ENCODE measurements at places on chromosomes 5 and 9.

DNA sequence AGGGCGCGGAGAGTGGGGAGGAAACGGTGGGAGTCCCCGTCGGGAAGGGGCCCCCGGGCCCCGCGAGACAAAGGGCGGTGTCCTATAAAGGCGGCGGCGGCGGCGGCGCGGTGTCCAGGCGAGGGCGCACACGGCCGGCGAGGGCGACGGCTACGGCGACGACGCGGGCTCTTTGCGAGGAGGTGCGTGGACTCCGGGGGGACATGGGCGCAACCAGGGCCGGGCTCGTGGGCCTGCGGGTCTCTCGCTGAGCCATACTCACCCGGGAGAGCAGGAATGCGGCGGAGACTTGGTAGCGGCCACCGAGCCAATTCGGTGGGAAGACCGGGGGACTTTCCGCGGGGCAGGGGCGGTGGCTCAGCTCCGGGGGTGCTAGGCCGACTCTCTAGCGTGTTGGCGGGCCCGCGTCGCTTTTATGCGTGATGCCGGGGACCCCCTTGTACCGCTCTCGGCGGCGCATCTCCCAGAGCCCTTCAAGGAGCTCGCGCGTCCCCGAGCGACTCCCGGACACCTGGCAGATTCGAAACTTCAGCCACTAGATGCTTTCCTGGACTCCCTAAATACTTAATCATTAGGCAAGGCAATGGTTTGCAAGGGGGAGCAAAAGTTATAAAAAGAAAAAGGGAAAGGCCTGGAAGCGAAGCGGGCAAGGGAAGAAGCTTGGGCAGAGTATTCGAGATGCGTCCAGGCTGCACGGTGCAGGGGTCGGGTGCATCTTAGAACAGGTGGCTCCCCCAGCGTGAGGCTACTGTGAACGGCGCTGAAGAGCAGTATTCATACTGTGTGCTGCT, 5.9 kb upstream of the TAL2 start:
- DNase-seq, result peak; percentile 50

- no peak for DNase-seq
Measured at GRCh38 chr5:117624201-117624600, 1049.6 kb upstream of the SEMA6A start.

DNA sequence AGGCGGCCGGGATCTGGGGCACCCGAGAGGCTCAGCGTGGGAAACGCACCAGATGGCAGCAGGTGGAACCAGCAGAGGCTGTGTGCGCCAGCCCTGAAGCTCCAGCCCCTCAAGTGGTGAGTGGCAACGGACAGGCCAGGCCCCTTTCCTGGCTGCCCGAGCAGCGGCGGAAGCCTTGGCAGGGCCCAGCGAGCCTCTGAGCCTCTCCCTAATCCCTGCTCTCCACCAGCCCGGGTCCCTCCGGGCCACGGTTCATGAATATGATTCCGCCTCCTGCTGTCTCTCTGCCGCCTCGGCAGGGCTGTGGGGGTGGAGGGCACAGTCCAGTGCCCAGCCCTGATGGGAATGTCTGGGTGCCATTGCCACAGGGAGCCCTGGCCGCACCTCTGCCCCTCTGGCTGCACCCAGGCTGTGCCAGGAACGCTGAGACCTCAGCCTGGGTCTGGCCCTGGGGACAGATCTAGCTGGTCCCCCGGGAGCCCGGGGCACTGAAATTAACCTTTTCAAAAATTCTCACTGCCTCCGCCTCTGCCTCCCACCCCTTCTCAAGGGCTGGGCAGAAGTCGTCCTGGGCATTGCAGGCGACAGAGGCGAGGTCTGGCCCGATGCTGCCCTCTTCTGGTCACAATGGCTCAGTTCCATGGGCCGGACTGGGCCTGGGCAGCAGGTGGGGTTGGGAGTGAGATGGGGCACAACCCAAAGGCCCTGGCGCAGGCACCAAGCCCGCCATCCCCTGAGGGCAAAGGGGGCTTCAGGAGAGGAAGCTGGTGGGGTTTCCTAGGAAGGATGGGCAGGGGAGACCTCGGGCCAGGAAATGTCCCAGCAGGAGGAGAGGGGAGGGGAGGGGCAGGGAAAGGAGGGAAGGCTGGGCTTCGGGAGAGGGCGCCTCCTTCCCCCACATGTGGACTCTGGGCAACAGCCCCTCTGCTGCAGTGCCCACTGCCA, 20.3 kb downstream of the CCDC187 start:
- peak; percentile 88 for DNase-seq

- DNase-seq, result no peak
Measured at GRCh38 chr5:116504593-116505166, 69.9 kb downstream of the SEMA6A start.

DNA sequence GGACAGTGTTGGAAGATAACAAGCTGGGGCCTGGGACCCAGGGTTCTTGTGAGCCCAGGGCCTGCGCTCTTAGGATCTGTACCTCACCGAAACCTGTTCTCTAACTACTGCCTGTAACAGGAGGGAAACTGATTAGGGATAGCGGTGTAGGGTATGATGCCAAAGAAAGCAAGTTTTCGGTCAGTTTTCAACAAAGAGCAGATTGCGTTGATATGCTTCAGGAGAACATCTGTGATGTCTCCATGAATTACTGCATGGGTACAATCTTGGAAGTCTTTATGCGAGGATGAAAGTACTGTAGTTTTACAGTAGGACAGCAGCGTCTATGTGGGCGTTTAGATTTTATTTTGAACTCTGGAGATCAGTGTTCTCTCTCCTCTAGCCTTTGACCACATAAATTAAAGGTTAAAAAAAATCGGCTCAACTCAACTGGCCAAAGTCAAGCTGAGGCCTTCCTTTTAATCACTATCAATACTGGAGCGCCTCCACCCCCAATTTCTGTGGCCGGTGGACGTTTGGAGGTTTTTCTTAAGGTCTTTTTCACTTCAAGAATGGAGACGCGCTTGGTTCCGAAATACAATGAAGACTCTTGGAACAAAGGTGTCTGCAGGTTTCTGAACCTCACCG, 3.0 kb downstream of the NFIL3 start:
- no peak for DNase-seq

- DNase-seq, result no peak
Measured at GRCh38 chr5:128711216-128711615, 173.2 kb upstream of the FBN2 start.

- no peak for DNase-seq
Measured at GRCh38 chr5:89604342-89604741, 721.4 kb upstream of the MEF2C start.

DNA sequence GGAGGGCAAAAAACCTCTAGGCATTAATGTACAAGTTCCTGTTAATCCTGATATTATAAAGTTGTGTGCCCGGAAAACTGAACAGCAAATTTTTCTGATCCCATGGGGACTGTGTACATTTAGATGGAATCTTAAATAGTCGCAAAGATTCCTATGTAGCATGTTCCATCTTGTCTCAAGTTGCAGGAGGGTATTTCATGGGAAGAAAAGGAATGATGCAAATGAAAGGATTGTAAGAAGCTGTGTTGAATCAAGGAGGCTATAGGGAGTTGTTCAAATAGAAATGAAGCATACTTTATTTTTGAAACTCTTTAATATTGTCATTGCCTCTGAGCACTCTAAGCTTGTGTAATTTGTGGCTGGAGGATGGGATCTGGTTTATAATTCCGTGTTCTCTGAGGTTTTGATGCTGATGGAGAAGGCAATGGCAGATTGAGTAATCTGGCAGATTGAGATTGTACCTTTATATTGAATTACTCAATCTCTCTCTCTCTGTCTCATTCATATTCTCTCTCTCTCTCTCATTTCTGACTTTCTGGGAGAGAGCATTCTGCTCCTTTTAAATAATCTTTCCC, 288.5 kb downstream of the OSTF1 start:
- DNase-seq, result no peak

DNA sequence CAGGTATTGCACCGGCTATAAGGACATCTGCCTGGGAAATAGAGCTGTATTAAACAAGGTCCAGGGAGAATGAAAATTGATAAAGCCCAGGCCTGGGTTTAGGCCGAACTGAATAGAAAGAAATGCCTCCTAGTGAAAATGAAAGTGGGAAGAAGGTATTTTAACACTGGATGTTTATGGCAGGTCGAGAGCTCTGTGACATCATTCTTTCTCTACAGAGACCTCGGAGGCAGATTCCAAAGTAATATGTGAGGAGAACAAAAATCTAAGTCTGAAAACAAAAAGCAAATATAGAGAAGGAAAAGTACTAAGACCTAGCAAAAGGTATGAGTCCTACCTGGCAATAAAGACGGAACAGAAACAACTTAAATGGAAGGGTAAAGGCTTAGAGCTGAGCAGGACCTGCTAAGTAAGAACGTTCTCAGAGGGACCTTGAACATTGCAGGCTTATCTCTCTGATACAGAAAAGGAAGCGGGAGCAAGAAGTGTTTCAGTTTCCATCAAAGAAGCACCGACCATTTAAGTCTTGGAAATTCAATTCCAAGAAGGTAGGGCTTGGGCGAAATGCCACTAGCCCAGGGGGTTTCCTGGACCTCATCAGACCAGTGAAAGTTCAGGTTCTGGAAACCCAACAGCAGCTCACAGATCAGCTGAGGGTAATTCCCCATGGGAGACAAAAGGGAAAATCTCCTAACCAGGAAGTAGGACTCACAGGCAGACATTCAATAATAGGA, 80.0 kb downstream of the SUSD1 start:
- no peak for DNase-seq

DNA sequence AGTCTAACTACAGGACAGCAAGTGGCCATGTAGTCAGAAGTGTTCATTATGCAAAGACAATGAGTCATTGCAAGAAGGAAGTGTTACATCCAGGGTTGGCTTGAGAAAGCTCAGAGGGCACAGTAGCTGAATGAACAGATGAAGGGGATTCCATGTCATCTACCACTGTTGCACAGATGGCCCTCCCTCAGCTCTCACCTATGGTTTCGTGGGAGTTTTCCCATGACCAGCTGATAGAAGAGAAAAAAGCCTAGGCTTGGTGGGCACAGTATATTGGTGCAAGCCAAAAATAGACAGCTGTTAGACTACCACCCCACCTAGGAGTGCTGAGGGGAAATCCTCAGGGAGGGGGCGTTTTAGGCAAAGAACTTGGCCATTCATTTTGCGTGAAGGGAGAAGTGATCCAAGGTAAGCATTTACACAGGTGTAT, 217.0 kb downstream of the DMRT2 start:
- DNase-seq, result no peak

- no peak for DNase-seq
Measured at GRCh38 chr5:90871391-90871991, 312.9 kb downstream of the ADGRV1 start.

GRCh38 chr9:18910916-18911315, 122.1 kb downstream of the SAXO1 start:
- DNase-seq, result no peak

GRCh38 chr9:5846501-5846921, 13.6 kb upstream of the ERMP1 start:
- DNase-seq, result no peak

- no peak for DNase-seq
Measured at GRCh38 chr5:72246954-72247442, 73.0 kb downstream of the MRPS27 start.

DNA sequence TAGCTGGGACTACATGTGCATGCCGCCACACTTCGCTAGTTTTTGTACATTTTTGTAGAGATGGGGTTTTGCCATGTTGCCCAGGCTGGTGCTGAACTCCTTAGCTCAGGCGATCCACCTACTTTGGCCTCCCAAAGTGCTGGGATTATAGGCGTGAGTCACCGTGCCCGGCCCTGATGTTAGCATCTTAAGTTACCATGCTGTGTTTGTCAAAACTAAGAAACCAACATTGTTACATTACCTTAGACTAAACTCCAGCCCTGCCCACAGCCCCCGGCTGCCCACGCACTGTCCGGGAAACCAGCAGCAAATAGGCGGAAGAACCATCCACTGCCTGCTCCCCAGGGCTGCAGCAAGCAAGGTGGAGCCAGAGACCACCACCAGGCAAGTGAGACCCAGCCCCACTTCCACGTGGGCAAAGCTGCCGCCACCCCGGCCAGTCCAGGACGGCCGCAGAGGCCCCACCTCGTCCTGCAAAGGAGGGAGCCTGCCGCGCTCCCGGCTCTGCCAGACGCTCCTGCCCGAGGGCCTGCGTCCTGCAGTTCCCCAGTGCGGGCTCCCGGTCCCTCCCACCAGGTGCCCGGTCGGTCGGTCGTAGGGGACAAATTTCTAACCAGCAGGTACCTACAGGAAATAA, 35.7 kb upstream of the TXN start:
- no peak for DNase-seq

- DNase-seq, result no peak
Measured at GRCh38 chr5:112004867-112005622, 248.1 kb upstream of the NREP start.

DNA sequence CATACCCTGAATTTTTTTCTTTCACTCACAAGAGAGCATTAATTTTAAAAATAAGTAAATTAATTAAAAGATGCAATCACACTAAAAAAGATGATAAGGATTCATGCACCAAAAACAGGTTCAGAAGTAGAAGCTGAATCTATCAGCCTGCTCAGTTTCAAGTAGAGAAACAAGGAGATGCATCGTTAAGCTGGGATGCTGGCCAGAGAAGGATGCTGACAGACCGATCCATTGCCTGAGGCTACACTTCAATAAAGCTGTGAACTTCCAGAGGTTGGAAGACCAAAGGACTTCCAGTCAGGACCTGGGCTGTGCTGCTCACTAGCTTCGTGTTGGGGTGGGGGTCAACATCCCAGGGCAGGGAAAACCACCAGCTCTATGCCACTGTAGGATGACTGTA, 457.7 kb downstream of the EFNA5 start:
- DNase-seq, result no peak

- DNase-seq, result no peak
Measured at GRCh38 chr5:144822503-144822902, 651.8 kb downstream of the KCTD16 start.

- DNase-seq, result no peak
Measured at GRCh38 chr9:116387934-116388698, 234.5 kb downstream of the PAPPA start.

- DNase-seq, result no peak
Measured at GRCh38 chr9:112002847-112003457, 106.3 kb downstream of the UGCG start.

- peak; percentile 49 for DNase-seq
Measured at GRCh38 chr5:30040488-30041118, 1152.9 kb upstream of the CDH6 start.

Measured in KBM-7 (cell line).